ENCODE measurements at places on chromosomes 2 and 18. TPM values are rescaled to one million over a fixed set of nuclear protein-coding genes. Genes with fewer than 3 reads are reported as not detected.

GRCh38 chr2:23354554-23354953, 30.4 kb upstream of the KLHL29 start:
- DNase-seq: no peak

DNA sequence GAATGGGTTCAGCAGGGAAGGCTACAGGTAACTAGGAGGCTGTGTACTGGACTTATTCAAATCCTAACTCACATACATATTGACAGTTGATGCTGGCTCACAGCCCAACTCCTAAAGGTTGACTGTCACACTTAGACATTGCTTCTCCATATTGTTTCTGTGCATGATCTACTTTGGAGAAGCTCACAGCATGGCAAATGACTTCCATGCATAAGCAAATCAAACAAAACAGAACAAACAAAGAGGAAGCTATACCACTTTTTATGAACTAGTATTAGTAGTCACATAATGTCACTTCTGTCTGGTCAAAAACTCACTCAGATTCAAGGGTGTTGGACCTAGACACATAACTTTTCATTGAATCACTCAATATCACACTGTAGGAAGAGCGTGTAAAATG, 43.8 kb upstream of the CDH19 start:
- DNase-seq: no peak

The CYBRD1 gene
- total RNA-seq: 44.5 TPM

The NYAP2 gene
- 8.9 TPM for total RNA-seq

The KIAA2012 gene
- total RNA-seq: 5.0 TPM

The EPB41L3 gene
- 321 TPM for total RNA-seq
